ENCODE measurements at places on chromosomes 7 and 10.

DNA sequence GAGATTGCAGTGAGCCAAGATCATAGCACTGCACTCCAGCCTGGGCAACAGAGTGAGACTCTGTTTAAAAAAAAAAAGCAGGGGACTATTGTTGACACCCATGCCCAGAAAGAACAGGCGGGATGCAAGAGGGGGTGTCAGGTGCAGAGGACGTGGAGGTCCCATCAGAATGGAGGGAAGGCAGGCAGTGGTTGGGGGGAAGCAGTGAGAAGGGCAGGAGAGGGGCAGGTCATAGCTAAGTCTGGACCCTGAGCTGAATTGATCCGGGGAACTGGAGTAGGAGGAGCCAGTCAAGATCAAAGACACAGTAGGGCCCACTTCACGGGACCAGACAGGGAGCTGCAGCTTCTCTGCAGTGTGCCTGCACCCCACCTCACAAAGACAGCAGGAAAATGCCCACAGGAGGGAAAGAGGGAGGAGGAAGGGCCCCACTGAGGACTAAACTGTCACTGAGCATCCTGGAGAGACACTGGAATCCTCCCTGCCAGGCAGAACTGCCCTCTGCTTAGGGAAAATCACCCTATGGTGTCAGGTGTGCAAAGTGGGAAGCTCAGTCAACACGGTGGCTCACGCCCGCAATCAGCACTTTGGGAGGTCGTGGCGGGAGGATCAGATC is 27.3 kb upstream of the ECHDC3 start:
- DNase-seq: no peak

DNA sequence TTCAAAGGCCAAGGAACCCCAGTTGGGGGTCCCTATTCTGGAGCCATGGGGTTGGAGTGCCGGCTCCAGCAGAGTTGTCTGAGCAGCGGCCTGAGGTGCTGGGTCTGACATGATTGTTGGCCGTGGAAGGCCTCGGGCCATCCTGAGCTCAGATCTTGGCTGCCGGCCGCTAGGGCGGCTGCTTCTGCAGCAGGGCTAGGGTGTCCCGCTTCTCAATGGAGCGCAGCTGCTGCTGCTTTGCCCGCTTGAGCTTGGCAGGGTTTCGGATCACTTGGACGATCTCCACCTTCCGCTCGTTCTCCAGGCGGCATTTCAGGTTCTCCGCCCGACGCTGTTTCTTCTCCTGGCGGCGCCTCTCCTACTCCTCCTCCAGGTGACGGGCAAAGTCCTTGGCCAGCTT is 171.1 kb downstream of the HIBADH start:
- no peak for DNase-seq

- no peak for DNase-seq
Measured at GRCh38 chr10:128522551-128523308, 396.5 kb upstream of the MKI67 start.

DNA sequence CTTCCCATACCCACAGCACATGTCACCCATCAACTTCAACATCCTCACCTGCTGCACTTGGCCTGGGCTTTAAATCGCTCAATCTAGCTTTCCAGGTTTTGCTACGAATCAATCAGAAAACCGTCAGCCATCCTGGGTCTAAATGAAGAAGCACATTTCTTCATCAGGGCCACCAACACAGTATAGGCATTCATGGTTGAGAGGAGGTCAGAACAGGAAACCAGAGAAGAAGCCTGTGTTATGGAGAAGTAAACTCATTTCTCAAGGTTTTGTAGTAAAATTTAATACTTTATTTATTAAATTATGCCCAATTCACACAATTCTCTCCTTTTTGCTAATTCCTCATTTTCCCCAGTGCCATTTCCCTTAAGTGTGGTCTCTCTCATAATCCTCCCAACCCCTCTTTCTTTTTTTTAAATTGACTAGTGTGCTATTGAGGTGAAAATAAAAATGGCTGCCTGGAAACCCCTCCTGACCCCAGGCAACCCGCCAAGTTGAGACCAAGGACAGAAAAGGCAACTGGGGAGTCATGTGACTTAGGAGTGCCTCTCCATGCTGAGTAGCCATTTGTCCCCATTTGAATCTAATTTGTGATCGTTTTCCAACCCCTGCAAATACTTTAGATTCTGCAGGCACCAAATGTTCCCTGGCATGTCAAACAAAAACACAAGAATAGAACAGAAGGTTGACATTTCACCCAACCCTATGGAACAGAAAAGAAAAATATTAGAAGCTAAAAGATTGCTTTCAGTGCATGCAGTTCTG is 181.1 kb upstream of the NAMPT start:
- DNase-seq: no peak

DNA sequence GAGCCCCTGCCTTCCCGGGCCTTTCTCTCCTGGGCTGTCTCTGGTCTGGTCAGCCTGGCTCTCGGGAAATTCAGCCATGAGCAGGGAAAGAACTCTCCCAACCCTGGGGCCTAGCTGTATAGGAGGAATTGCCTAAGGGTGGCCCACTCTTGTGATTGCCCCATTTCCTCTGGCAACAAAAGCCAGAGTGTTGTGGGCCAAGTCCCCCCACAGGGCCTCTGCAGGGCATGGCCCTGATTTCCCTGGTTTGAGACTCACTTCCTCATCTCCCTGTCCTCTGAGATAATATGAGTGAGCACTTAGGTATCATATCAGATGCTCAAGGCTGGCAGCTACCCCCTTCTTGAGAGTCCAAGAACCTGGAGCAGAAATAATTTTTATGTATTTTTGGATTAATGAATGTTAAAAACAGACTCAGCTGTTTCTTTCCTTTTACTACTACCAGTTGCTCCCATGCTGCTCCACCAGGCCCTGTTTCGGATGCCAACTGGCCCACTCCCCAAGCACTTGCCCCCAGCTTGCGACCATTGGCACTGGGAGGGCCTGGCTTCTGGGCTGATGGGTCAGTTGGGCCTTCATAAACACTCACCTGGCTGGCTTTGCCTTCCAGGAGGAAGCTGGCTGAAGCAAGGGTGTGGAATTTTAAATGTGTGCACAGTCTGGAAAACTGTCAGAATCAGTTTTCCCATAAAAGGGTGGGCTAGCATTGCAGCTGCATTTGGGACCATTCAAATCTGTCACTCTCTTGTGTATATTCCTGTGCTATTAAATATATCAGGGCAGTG is 11.4 kb downstream of the IRF5 start:
- no peak for DNase-seq

- peak; percentile 32 for DNase-seq
Measured at GRCh38 chr7:150983893-150984368, 5.8 kb upstream of the KCNH2 start.

DNA sequence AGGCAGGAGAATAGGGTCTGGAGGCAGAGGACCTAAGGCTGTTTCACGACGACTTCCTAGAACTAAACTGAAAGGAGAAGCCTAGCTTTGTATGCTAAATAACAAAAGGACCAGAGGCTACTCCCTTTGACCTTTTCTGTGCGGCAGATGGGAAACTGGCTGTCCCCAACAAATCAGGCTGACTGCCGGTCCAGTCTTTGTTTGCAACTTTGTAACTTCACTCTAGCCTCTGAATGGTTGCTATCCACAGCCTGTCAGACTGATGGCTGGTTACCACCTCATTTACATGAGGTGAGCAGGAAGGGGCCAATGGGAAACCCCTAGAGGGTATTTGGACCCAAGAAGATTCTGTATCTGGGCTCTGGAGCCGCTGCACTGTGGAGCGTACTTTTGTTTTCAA is 132.6 kb upstream of the SHH start:
- DNase-seq: no peak

DNA sequence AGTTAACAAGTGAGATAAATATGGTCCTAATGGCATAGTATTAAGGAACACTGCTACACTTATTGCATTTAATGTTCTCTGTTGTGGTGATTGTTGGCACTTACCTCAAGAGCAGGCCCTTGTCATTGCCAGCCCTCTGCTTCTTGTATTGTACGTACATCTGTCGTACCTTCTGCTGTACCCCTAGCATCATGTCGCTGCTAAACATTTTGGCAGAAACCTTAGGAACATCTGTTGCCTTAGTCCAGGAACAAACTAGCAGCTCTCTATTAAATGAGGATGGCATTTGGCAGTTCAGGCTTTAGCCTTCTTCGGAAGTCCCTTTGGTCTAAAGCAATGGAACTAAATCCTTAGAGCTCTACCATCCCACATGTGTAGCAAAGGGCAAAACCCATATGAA is 47.6 kb downstream of the PRKG1 start:
- no peak for DNase-seq

DNA sequence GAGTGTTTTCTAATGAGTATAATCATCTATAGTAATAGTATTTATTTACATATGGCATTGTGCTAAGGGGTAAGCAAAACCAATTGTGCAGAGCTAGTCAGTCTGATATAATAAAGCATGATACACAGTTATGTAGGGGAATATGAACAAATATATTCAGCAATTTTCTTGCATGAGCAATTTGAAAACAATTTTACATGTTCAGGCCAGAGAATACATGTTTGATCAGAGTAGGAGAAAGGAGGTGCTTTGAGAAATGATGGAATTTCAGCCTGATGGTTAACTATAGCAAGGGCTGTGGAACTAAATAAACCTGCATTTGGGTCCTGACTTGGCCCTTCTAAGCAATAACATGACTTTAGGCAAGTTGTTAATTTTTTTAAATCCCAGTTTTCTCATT is 214.5 kb downstream of the TWIST1 start:
- DNase-seq: no peak

DNA sequence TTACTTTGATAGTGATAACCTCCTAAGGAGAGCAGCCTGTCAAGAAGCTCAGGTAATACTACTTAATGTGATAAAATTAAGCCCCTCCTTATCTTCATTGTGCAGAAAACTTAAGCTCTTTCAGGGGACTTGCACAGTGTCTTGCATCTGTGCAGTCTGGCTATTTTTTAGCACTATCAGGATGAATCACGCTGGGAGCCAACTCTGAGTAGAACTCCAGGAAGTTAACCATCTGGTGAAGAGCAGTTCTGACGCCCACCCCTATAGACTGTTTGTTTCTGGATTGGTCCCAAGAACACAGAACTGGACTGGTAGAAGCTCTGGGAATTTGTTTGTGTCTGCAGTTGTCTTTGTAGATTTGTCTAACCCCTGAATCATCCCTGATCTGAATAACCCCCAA is 41.9 kb downstream of the AGK start:
- no peak for DNase-seq

DNA sequence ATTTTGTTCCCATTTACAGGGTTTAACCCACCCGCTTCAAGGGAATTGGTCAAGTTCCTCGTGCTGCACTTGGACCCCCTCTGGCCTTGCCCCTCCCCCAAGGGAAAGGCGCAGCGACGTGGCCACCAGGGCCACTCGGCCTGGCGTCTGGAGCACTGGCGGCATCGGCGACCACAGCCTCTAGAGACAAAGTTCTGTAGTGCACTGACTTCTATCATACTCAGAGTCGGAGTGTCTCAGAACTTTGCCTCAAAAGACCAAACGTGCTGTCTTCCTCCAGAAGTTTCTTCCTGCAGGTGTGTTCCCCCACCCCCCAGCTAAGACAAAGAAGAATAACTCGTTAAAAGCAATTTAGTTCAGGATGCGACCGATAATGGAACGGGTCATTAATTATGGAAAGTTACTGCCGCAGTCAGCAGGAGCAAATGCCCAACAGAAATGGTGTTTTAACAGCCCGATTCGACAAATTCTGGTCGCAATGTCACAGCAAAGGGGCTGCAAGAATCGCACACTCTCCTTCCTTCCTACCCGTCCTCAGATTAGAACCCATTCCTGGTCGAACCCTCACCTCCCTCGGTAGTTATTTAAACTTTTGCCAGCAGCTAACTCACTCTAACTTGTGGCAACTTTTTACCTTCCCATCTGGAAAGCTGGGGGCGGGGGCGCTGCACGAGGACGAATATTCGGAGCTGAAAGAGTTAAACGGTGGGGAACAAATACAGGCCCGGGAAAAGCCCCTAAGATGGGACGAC is 202.1 kb upstream of the NFE2L3 start:
- DNase-seq: no peak

DNA sequence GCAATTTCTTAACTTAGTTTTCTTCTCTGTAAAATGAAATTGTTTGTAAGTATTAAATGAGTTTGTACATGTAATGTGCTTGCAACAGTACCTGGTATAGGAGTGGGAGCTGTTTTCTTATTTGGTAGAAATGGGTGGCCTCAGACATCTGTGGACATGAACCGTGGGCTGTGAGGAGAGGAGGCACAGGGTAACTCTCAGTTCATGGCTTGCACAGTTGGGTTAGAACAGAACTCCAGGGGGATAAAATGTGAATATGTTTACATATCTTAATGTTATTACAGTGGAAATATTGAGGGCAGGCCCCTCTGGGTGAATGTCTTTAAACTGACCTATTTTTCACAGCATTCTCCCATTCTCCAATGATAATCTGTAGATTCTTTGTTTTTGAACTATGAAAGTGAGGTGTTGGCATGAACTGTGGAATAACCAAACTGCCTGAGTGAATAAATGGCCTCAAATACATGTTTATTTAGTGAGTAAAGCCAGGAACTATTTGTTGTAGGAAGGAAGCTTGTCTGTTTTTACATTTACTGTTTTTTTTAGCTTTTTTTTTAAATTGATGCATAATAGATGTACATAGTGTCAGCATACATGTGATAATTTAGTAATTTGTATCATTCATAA is 2.6 kb downstream of the ABCA13 start:
- DNase-seq: no peak

DNA sequence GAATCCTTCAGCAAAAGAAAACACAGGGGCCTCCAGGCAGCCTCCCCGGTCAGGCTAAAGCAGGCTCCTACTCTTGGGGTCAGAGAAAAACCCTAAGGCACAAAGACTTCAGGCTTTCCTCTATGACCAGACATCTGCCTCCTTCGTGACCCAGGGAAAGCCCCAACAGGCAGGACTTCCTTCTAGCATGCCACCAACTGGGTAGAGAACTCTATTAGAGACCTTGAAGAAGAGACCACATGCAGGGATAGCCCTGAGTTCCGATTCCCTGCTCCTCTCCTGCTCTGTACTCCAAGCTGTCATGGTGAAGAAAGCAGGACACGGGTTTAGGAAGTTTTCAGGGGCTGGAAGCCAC is 1.3 kb downstream of the TRPV6 start:
- DNase-seq: no peak

GRCh38 chr7:151442776-151443496 is 3.0 kb upstream of the CRYGN start:
- no peak for DNase-seq

- no peak for DNase-seq
Measured at GRCh38 chr10:6136215-6137201, 47.7 kb downstream of the RBM17 start.

- no peak for DNase-seq
Measured at GRCh38 chr10:107692072-107692471, 527.6 kb upstream of the SORCS1 start.

DNA sequence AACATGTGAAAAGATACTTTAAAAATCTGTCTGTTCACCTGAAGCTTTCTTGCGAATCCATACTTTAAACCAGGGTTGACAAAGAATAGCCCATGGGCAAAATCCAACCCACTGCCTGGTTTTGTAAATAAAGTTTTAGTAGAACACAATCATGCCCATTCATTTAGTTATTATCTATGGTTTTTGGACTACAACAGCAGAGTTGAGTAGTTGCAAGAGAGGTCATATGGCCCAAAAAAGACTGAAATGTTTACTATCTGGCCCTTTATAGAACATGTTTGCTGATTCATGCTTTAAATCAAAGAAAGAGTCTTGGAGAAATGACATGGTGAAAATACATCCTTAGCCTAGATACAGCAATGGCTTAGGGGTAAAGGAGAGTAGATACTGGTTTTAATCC is 356.2 kb downstream of the RNLS start:
- DNase-seq: no peak

Measured in activated CD4-positive, alpha-beta T cell treated with anti-CD3 and anti-CD28 coated beads, Interleukin-2, amount 50 U/mL, for 1 hour (primary cell).